Mammary epithelial cell (primary cell): ENCODE measurements at places on chromosomes 4 and X.

DNA sequence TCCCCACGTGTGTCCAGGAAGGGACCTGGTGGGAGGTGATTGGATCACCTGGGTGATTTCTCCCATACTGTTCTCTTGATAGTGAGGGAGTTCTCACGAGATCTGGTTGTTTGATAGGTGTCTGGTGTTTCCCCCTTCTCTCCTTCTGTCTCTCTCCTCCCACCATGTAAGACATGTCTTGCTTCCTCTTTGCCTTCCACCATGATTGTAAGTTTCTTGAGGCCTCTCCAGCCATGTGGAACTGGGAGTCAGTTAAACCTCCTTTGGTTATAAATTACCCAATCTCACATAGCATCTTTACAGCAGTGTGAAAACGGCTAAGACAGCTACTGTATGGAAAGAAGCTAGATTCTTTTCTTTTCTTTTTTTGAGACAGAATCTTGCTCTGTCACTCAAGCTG is 21.6 kb upstream of the FGG start:
- no peak for DNase-seq

GRCh38 chrX:129359269-129359668 is 164.0 kb downstream of the SMARCA1 start:
- DNase-seq = peak; percentile 7

- no peak for DNase-seq
These were observed 363.8 kb upstream of the FTHL17 start for GRCh38 chrX:31435592-31435991.

- DNase-seq = no peak
These were observed 14.4 kb upstream of the VCX start for GRCh38 chrX:7828594-7828993.

GRCh38 chrX:48480142-48480541 is 4.1 kb downstream of the FTSJ1 start:
- DNase-seq = no peak

DNA sequence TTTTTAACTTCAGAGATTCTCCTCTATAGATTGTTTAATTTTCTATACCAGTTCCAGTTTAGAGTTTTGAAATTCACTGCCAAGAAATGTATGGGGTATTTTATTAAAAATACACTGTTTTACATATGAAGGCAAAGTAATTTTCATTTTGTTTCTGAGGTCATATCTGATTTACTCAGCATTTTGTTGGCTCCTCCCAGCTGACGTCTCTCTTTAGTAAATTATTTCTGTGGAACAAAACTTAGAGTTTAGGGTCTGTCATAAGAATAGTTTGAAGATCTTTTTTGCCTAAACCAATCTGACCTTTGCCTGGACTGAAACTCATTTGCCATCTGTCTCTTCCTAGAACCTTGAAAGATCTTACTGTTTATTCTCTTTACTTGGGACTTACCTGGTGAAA is 16.9 kb downstream of the FNIP2 start:
- no peak for DNase-seq

GRCh38 chrX:45711231-45711630 is 510.6 kb upstream of the DIPK2B start:
- peak; percentile 45 for DNase-seq

DNA sequence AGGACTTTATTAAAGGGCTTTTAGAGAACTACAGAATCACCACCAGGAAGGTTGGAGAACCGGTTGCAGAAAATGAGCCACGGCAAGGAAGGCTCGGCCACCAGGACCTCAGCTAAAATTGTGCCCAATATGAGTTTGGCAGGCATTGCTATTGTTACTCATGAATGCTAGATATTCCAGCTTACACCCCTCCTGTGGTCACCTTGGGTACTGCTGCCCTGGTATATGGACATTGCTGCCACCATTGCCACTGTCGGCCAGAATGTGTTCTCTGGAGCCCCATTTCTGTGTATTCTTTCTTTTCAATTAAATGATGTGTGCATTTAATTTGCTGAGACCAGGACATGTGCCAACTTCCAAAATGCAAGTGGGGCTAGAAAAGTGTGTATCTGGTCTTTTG is 626.7 kb upstream of the BOD1L1 start:
- peak; percentile 46 for DNase-seq

- peak; percentile 90 for DNase-seq
These were observed 16.2 kb upstream of the SCRG1 start for GRCh38 chr4:173415092-173415491.

DNA sequence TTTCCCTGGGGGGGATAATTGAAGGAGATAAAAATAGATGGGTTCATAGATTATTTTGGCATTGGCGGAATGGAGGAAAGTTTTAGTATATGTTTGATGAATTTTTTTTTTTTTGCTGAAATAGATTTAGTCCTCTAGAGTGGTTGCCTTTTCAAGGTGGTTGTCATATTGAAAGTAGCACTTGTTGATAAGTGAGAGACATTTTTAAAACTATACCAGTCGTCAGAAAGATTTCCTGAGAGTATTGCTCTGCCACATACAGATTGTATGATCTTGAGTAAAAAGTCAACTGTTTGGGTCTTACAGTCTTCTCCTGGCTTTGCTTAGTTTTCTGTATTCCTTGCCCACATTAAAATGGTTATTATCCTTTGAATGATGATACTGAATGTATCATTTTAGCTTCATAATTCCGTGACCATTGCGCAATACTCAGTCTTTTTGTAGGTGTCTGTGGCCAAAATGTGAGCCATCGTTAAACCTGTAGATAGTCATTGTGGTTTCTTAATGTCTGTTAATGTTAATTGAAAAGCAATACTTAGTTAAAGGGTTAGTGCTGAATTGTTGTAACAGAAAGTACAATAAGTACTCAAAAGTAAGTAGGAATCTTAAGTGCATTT is 7.1 kb downstream of the SMARCAD1 start:
- no peak for DNase-seq

DNA sequence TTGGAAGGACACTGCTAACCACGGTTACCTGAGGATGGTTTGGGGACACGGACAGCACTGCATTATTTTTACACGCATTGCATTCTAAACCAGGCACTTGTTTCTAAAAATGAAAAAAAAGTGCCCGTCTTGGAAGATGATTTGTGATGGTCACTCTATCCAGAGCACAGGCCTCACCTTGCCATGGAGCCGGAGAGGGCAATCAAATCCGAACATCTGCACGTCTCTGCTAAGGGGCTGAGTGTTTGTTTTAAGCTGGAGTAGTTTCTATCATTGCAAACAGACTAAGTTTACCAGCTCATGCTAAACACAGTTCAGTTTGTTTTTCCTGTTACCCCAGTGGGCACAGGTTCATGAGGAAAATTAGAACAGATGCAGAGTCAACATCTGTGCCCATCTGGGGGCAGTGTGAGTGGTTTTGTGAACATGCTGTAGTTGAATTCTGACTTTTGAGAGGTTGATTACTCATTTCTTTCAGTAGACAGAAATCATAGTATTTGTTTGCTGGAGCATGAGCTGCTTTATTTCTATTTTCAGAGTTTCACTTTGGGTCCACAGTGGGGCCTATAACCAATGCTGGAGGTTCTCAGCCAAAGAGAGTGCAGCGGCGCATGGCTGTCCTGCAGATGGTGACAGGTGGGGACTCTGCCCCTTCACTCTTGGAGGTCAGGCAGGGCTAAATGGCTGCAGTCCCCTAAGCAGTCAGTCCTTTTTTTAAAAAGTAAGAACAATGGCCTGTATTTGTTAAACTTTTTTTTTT is 65.4 kb upstream of the ENPP6 start:
- DNase-seq = no peak

- DNase-seq = no peak
These were observed 12.2 kb upstream of the NUP54 start for GRCh38 chr4:76160355-76160754.

DNA sequence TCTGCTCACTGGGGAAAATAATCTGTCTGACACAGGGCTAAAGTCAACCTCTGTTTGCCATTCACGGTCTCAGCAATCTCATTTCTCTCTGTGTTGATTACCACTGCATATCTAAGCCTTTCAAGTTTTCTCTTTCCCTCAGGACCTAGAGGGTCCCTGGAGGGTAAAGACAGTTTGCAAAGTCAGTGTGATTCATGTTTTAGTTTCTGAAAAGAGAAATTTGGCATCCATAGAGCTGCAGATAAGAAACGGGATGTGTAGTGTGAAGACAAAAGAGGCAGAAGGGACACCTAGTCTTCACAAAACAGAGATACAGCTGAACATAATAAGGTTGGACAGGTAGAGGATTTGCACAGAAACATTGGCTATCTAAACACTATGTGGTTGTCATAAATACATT is 34.5 kb upstream of the KDR start:
- DNase-seq = no peak

DNA sequence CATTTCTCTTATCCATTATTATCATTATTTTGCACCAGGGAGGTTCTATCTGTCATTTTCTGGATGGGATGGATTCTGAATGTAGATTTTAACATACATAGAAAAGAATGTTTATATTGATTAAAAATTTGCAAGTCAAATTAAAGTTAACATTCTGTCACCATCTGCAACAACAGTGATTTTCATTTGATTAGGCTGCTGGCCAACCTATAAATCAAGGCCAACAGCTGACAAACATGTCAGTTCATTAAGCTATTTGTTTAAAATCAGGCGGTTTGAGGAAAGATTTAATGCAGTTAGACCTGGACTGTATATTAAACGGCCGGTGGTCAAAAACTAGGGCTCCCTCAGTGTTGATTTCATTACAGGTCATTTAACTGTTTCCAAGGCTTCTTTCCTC is 109.5 kb upstream of the CBR4 start:
- DNase-seq = no peak

DNA sequence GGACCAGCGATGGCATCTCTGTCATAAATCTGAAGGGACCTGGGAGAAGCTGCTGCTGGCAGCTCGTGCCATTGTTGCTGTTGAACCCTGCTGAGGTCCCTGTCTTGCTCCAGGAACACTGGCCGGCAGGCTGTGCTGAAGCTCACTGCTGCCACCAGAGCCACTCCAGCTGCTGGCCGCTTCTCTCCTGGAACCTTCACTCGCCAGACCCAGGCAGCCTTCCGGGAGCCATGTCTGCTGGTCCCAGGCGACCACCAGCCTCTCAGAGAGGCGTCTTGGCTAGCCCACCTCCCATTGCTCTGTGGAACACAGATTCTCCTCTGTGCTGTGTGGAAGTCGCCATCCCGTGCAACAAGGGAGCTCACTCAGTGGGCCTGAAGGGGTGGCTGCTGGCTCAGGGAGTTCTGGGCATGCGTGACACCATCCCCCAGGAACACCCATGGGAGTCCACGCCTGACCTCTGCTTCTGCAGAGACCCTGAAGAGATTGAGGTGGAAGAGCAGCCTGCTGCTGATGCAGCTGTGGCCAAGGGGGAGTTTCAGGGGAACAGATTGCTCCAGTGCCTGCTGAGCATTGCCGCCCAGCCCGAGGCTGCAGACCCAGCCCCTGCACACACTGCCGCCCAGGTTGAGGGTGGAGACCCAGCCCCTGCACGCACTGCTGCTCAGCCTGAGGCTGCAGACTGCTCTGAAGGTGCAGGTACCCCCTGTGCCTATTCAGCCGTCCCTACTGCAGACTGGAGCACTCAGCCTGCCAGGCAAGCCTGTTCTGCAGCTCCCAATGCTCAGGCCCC is 33.1 kb upstream of the CYP4V2 start:
- no peak for DNase-seq

DNA sequence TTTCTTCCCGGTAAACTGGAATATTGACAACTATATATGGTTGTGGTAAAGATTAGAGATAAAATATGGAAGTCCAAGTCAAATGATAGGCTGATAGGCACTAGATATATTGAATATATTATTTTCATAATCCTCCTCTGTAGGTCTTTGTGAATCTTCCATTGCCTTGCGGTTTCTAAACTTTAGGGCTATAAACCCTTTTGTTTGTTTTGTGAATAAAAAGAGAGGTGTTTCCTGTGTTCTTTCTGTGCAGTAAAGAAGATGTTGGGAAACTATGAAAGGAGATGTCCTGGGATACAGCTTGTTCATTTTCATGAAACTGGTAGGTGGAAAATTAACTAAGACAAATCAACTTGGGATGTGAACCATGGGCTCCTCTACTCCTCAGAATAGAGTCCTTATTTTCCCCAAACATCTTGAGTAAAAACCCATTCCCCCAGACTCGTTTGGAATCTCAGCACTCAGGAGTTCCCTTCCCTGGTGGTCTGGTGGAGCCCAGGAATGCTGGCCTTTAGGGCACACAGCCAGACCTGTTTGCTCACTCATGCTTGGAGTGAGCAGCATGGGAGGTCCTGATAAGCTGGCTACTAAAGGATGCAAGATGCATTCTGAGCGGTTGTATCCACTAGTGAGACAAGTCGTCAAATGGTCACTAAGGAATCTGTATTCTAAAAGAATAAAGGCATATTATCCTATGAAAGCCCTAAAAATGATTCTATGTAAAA is 22.2 kb downstream of the PRDM8 start:
- DNase-seq = no peak

DNA sequence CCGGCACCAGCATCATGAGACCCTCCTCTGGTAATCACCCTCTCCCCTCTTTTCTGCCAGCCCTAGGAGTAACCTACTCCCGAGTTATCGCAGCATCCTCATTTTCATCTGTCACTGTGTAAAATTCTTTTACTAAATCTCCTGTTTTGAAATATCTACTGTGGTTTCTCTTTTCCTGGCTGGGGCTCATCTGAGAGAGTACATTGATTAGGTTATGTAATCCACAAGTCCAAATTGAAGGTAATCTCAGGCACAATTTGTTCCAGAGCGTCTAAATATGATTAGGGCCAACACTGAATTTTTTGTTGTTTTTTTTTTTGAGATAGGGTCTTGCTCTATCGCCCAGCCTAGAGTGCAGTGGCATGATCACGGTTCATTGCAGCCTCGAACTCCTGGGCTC is 142.4 kb downstream of the SMIM20 start:
- no peak for DNase-seq

- DNase-seq = no peak
These were observed 103.3 kb downstream of the DCLK2 start for GRCh38 chr4:150181536-150181935.

GRCh38 chr4:5754529-5754881 is 43.5 kb downstream of the EVC start:
- no peak for DNase-seq

GRCh38 chr4:172308078-172308477 is 494.9 kb downstream of the GALNTL6 start:
- no peak for DNase-seq

- no peak for DNase-seq
These were observed 333.9 kb downstream of the ARHGAP24 start for GRCh38 chr4:85808864-85809263.

DNA sequence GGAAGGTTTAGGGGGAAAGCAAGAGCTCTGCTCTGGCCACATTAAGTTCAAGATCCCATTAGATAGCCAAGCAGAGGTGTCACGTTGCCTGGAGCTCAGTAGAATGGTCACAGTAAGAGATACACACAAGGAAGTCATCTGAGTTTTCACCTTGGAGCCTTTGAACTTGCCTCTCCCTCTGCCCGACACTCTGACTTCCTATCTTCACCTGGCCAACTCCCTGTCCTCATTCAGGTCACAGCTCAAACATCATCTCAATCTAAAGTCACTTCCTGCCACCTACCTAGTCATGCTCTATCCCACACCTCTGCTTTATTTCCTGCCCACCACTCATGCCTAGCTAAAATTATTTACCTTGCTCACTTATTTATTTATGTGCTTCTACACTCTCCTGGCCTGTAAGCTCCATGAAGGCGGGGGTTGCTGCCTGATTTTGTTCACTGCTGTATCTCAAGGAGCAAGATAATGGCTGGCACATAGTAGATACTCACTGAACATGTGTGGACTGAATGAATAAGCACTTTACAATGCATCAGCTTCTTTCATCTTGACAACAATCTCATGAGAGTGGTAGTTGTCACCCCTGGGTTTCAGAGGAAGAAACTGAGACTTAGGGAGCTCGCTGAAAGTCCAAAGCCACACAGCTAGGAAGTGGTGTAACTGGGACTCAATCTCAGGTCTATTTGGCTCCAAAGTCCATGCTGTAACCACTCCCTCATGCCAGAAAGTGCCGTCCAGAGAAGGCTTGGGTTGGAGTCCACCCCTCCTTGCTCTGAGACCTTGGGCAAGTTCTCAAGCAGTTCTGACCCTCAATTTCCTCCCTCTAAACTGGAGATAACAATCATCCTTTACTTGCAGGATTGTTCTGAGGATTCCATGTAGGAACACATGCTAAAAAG is 40.3 kb downstream of the EFNB1 start:
- DNase-seq = no peak
